ENCODE measurements at places on chromosomes 3 and 15.

DNA sequence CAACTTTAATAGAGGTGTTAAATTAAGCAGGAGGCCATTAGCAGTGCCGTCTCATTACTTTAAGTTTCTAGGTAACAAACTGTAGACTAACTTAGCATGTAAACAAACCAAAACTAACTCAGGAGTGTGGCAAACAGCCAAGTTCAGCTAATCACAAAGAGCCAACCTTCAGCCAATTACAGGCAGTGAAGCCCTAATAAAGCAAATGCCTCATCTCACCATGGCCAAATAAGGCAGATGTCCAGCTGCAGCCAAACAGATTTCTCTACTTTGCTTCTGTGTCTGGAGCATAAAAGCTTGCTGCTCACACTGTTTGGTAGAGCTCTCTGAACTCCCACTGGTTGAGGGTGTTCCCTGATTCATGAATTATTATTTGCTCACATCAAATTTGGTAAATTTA lies 835.4 kb upstream of the GBE1 start:
- DNase-seq, result no peak

DNA sequence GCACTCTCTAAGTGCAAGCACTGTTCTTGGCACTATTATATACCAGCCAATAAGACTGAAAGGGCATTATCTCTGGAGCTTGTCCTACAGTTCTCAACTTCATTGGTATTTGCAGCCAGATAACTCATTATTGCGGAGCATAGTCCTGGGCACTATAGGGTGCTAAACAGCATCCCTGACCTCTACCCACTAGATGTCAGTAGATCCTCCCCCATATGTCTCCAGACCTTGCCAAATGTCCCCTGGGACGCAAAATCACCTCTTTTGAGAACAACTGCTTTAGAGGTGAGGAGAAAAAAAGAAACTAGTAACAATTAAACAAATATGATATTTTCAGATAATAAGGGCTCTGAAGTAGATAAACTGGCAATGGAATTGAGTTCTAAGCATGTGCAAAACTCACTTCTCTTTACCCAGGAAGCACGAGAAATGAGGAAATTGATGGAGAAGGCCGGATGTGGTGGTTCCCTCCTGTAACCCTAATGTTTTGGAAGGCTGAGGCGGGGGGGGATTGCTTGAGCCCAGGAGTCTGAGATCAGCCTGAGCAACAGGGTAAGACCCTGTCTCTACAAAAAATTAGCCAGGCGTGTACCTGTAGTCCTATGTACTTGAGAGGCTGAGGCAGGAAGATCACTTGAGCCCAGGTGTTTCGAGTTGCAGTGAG lies 61.4 kb downstream of the FRMD4B start:
- DNase-seq, result no peak

- no peak for DNase-seq
Measured at GRCh38 chr3:64437131-64437530, 211.9 kb upstream of the PRICKLE2 start.

DNA sequence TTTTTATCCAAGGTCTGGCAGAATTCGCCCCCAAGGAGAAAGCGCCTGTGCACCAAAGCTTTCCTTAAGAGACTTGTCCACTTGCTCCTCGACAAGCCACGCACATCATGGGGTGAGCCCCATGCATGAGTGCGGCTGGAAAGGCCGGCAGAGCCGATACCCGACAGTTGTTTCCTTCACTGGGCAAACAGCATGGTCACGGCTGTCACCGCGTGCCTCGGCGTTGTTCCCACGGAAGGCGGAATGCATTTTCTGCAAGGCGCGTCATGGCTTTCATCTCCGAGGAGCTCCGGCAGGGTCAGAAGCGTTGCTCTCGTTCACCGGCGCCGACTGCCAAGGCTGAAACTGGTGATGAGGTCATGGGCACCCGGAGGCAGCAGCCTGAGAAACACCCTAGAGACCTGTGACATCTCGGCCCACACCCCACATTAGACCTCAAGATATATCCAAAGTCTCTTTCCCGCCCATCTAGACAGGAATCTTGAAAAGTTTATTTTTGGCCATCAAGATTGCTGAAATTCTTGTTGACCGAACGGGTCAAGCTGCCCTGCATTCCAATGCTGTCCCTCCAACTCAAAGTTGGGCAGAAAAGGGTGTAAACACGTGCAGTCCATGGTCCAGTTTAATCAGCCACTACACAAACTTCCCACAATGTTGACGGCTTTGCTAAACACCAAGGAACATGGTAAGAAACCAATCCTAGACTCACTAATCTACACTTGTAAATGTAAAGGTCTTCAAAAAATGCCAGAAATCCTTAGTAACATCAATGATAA lies 604 bp upstream of the TJP1 start:
- no peak for DNase-seq

DNA sequence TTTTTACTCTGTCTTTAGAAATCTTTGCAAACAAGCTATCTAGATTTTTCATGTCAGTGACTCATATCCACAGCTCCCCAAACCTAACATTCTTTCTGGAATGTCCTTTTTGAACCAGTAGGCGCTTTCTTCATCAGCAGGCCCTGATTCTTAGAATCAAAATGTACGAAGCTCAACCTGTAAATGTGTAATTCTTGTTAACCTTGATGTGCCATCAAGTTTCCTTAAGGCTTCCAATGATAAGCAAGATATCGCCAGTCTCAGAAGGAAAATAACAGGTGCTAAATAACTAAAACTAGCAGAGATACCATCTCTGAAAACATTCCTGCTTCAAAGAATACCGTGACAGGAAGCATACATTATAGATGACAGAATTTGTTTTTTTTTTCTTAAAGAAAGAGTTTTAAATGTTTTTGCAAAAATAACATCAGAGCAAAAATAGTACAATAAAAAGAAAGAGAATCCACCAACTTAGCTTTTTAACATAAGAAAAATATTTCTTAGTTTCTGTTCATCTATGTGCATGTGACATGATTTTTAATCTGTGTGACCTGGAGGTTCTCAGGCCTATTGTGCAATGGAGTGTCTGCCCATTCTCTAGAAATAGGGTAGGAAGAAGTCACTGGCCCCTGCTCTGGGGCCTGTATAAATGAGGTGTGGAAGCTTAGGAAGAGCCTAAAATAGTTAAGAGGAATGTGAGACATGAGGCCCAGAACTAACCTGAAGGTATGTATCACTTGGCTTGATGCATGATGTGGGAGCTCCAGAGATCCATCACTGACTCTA lies 14.7 kb upstream of the SECISBP2L start:
- no peak for DNase-seq

- DNase-seq, result no peak
Measured at GRCh38 chr3:185825639-185826481, 1.0 kb upstream of the IGF2BP2 start.

GRCh38 chr3:156792945-156793344 lies 33.2 kb upstream of the LEKR1 start:
- no peak for DNase-seq

GRCh38 chr3:68239542-68239941 lies 585.1 kb upstream of the SUCLG2 start:
- no peak for DNase-seq

- peak; percentile 92 for DNase-seq
Measured at GRCh38 chr3:56467108-56467507, 1.2 kb downstream of the ERC2 start.

DNA sequence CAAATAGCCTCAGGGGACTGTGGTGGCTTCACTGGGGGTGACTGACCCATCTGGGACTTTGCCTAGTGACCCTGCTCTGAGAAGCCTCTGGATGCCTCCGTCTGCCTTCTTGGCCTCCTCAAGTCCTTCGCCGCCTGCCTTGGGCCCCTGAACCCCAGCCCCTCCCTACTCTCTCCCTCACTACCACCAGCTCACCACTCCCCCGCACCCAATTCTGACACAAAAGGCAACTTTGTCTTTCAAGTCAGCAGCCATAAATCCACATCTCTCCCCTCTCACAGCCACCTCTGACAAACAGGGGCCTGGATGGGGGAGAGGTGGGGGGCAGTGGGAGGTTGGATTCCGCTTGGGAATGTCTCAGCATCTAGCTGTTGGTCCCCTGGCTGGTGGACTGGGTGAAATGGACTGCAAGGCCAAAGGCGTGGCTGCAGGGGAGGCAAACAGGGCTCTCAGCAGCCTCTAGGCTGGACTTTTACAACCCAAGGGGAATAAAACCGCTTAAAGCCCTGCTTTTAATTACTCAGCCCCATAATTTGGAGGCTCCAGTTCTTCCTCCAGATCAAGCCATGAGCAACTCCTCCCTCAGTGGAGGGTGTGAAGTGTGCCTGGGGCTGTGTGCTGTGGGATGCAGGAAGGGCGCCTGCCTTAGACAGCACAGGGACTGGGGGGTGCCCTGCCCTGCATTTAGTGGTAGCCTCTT lies 33.4 kb downstream of the IGDCC3 start:
- no peak for DNase-seq

DNA sequence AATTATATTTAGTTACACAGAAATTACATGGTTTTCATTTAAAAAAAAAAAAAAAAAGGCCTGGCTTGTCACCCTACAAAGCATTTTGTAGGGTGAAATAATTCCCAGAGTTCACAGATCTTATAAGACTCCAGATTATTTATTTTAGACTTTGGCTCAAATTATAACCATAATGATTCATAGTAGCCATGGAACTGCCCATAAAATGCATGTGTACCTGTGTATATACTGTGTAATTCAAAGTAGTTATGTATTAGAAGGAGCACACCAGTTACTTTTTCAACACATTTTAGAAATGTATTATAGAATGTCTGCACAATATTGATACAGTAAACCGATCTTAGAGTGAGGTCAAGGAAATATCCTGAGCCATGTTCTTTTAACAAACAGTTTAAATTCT lies 975.6 kb downstream of the GBE1 start:
- no peak for DNase-seq

- DNase-seq, result no peak
Measured at GRCh38 chr15:83092309-83092976, 15.0 kb upstream of the TM6SF1 start.

GRCh38 chr3:193378706-193379105 lies at the start of gene ATP13A5:
TSS of gene ATP13A5 (minus strand) at chr3:193378753. CDS start at chr3:193378725, 28 bp downstream.
- DNase-seq, result no peak

GRCh38 chr3:9703240-9703639 lies 393 bp upstream of the CPNE9 start:
- DNase-seq, result no peak

DNA sequence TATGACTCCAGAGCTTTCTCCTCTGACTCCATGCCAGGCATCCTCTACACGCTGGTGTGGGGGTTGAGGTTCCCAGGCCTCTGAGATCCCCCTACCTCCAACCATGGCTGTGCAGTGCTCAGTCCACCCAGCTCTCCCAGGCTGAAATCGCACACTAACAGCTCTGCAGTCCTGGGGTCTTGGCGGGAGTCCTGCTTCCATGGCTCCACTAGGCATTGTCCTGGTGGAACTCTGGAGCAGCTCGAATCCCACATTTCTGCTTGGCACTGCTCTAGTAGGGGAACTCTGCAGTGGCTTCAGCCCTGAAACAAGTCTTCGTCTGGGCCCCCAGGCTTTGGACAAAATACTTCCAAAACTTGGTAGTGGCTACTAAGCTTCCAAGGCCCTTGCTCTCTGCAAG lies 50.7 kb downstream of the ROPN1B start:
- DNase-seq, result no peak

GRCh38 chr3:89245612-89246011 lies 138.2 kb downstream of the EPHA3 start:
- DNase-seq, result no peak

GRCh38 chr3:110184536-110184935 lies 847.2 kb upstream of the DPPA4 start:
- DNase-seq, result no peak

GRCh38 chr3:136351905-136352304 lies 101.8 kb downstream of the PCCB start:
- no peak for DNase-seq
